ENCODE measurements at places on chromosomes 13 and 19. TPM values are rescaled to one million over a fixed set of nuclear protein-coding genes. Genes with fewer than 3 reads are reported as not detected.

B3GNT3 gene
- not detected for total RNA-seq

TGFBR3L gene
- 5.2 TPM for total RNA-seq

C2CD4C gene
- total RNA-seq: 2.4 TPM

MYO1F gene
- 9.7 TPM for total RNA-seq

FFAR1 gene
- not detected for total RNA-seq

TBC1D4 gene
- total RNA-seq: 20.7 TPM

SYCN gene
- total RNA-seq: not detected

DNASE2 gene
- 19.0 TPM for total RNA-seq

NRTN gene
- not detected for total RNA-seq

ANGPTL4 gene
- total RNA-seq: 12.8 TPM

DNA sequence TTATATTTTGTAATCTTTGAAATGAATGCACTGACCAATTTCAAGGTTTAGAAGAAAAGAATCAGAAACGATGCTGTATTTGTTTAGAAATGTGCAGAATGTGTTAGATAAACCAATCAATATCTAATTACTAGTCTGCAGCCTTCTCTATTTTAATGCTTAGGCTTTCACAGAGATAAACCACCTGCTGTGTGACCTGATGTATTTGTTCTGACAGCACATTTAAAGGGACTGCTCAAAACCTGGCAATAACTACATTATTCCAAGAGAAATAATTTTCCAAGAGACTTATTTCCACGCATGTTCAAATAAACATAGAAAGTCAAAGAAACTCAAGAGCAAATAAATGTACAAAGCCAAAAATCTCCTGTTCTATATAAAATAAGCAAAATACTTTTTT is 641.6 kb upstream of the PCDH20 start:
- no peak for DNase-seq

DNA sequence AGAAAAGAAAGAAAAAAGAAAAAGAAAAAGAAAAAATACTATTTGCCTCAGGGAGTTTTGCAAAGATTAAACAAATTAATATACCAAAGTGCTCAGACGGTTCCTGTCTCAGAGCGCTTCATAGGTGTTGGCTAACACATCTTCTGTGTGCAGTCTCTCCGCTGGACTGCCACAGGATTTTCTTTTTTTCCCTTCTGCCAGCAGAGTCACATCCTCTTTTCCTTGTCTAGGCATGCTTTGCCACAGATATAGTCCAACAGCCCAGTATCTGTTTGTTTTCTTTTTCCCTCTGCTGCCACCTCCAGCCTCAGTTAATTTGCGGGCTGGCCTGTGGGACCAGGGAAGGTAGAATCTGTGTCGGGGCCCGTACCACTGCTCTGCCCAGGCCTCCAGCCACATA is 3.4 kb upstream of the URAD start:
- DNase-seq: no peak

- DNase-seq: peak; percentile 6
Observed at GRCh38 chr13:113589961-113590339, 5.4 kb downstream of the TFDP1 start.

DNA sequence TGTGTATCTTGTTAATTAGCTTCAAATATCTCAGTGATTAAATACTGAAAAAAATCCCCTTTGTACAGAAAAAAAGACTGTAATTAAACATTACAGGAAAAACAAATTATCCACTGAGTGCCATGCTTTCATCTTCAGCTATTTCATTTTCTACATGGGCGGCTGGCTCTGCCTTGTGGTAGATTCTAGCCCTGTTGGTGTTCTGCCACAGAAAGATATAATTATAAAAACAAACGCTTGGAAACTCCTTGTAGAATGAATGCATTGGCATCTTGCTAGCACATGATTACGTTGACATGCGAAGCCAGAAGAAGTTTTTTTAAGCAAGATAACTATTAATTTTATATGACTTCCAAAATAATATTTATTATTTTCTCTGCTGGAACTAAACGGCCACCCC is 496.8 kb downstream of the MYO16 start:
- no peak for DNase-seq

DNA sequence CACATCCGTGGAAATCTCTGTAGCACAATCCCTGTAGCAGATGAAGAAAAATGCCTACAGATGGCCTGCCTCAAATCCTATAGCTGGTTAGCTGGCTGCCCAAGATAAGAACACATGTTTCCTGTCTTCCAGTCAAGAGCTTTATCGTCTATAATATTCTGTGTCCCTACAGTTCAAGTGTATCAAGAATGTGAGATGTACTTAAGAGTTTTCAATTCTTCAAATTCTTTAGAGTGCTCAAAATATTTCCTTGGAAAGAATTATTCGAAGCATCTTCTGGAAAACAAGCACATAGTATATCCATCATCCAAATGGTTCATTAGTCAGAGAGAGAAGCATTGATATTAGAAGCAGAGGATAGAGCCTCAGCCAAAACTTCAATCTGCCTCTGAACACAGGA is 239.8 kb downstream of the COG6 start:
- no peak for DNase-seq

- DNase-seq: no peak
Observed at GRCh38 chr13:87671031-87671752, at the start of gene SLITRK5. Gene SLITRK5, plus strand, starts transcription at chr13:87671371. Its CDS starts 4,018 bp downstream, at chr13:87675389.

DNA sequence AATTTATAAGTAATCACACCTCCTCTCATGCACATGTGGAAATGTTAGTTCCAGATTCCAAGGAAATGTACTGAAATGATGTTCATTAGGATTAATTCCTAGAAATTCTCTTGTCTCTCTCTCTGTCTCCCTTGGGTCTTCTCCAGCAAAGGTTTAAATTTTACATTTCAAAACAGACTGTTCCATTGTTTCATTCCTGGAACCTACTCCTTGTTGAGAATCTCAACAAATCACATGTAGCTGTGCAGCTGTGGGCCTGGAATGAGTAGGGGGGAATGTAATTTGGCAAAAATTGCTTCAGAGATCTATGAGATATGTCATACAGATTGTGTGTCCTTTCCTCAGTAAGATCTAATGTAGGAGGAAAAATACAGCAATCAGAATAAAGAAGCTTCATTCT is 46.2 kb upstream of the RFXAP start:
- DNase-seq: no peak

DNA sequence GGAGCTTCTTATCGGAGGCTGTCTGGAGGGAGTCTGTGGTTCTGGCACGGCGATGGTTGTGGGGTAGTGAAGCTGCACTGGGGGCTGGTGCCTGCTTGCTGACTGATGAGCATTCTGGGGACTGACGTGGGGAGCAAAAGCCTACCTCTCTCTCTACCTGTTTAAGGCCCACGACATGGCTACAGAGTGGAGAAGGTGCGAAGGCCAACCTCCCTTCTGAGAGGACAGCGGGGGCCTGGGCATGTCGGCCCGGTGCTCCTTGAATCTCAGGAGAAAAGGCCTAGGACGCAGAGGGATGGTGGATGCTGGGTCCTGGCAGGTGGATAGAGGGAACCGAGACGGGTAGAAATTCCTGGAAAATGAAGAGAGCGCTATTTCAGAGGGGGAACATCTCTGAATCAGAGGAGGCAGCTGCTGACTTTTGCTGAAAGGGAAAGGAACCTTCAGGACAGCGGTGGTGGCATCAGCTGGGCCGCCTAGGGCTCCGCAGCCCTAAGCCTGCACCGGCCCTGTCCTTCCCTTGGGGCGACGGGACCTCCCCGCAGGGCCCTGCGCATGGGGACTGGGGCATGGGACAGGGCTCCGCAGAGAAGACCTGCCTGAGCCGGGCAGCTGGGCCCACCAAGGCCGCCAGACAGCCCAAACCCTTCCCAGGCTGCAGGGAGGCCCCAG is 35.0 kb upstream of the MEDAG start:
- no peak for DNase-seq
